ENCODE measurements at places on chromosomes 6 and 20.

GRCh38 chr6:146878168-146878951, 279.6 kb downstream of the ADGB start:
- no peak for DNase-seq

GRCh38 chr6:26554697-26555504, 16.7 kb downstream of the HMGN4 start:
- no peak for DNase-seq

GRCh38 chr6:131053546-131054240, 9.4 kb downstream of the EPB41L2 start:
- no peak for DNase-seq

GRCh38 chr20:17943343-17943742, 25.3 kb downstream of the SNX5 start:
- no peak for DNase-seq

DNA sequence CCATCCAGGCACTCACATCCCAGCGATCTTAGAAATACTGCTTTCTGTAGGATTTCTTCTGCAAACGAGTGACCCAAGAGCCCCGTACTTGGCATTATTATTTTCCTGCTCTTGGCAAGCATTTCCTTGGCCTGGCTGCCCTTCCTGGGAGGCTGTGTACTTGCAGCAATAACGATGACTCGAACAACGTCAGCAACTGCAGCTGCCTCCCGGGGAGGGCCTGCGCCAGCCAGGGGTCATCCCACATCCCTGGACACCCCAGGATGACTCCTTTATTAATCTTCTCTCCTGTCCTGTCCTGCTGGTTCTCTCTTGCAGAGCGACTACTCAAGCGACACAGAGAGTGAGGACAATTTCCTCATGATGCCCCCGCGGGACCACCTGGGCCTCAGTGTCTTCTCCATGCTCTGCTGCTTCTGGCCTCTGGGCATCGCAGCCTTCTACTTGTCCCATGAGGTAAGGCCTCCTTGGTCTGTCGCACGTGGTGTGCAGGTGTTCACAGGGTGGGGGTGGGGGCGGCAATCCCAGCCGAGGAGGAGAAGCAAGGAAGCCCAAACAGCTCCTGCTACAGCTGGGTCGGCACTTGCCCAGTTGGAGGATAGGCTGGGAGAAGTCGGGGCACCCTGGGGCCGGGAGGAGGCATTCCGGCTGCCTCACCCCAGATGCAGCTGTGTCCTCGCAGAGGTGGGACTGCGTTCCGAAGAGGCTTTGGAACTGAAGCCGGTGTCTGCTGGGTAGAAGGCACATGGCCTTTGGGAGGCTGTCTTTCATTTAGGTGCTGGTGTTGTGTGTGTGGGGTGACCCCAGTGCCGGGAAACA, 115.3 kb downstream of the SYNDIG1 start:
- DNase-seq, result no peak

DNA sequence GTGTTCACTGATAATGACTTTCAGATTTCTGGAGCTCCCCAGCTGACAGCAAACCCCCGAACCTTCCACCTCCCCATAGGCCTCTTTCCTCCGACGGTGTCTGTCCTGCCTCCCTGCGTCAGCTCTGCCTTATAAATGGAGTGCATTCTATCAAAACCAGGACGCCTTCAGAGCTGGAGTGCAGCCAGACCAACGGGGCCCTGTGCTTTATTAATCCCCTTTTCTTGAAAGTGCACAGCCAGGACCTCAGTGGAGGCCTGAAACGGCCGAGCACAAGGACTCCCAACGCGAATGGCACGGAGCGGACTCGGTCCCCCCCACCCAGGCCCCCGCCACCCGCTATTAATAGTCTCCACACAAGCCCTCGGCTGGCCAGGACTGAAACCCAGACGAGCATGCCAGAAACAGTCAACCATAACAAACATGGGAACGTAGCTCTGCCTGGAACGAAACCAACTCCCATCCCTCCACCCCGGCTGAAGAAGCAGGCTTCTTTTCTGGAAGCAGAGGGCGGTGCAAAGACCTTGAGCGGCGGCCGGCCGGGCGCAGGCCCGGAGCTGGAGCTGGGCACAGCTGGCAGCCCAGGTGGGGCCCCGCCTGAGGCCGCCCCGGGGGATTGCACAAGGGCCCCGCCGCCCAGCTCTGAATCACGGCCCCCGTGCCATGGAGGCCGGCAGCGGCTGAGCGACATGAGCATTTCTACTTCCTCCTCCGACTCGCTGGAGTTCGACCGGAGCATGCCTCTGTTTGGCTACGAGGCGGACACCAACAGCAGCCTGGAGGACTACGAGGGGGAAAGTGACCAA, 42.3 kb upstream of the NAA20 start:
- DNase-seq, result peak; percentile 63

- no peak for DNase-seq
Observed at GRCh38 chr20:12180107-12180661, 262.5 kb downstream of the BTBD3 start.

DNA sequence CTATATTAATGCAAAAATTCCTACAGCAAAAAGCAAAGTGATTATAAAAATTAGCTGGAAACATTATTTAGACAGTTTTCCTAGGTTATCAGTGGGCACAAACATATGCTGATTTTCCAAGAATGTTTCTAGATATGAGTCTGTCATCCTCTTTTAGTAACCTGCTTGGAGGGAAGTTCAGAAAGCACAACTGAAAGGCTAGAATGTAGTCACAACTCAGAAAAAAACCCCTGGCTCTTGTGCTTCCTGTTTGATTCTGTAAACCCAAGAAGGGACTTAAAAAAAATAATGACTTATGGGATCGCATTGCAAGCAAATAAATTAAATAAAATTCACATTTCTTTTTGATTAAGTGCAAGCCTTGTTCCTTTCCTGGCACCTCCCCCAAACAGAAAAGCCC, 708.4 kb upstream of the EPHA7 start:
- no peak for DNase-seq

GRCh38 chr6:9408402-9409117, 973.2 kb upstream of the SLC35B3 start:
- DNase-seq, result no peak

GRCh38 chr6:101800598-101800997, 407.1 kb downstream of the GRIK2 start:
- DNase-seq, result no peak

GRCh38 chr6:25314509-25315175, 35.5 kb downstream of the CARMIL1 start:
- no peak for DNase-seq
